ENCODE measurements at places on chromosomes 7 and 10.

GRCh38 chr10:104437226-104437625, 83.6 kb downstream of the CFAP58 start:
- DNase-seq = no peak

- DNase-seq = no peak
Measured at GRCh38 chr7:32887395-32887794, 4.2 kb downstream of the KBTBD2 start.

GRCh38 chr10:87860816-87861403, 2.4 kb downstream of the KLLN start:
- DNase-seq = no peak

DNA sequence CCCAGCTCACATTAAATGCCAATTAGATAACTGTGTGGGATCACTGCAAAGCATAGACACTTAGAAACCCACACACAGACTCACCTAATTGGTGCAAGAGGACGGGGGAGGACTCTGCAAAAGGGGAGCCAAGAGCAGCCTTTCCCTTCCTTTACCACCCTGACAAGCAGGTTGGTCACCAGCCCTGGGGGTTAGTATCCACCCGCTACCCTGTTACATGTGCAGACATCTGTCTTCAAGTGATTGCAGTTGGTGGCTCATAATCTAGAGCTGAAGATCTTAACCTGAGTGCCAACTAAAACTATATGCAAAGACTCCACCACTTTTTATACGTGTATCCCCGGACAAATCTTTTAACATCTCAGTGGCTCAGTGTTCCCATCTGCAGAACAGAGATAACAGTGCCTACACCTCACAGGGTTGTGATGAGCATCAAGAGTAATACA, 56.9 kb downstream of the SORBS1 start:
- no peak for DNase-seq

DNA sequence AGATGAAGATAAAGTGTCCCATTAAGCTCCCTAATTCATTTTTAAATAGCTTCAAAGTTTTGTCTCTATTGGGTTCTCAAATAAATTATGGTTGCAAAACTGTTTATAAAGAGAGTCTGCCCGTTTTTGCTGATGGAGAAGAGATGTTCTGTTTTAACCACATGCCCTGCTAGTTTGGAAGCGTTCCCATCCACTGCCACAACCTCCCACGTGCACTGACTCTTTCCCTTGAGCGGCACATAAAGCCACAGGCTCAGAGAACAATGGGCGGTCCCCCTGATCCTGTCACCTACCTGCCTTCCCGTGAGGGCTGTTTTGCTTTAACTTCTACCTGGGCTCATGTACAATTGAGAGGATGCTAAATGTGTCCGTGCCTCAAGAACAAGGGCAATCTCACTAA, 65.5 kb downstream of the CPVL start:
- no peak for DNase-seq

DNA sequence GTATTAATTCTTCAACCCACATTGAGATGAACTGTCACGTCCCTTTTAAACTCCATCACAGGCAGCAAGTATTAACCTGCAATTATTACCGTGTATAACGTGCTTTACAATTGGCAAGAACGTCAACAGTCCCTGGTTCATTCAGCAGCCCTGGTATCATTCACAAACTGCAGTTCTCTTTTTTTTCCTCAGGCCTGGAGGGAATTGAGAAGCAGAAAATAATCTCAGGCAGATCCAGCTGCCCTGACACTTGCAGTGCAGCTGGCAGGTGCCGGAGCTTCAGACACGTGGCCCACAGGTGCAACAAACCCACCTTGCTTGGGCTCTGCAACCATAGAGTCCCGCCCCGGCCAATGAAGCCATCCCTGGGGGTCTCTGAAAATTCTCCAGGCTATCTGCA, 137.3 kb downstream of the PLXNA4 start:
- DNase-seq = no peak

DNA sequence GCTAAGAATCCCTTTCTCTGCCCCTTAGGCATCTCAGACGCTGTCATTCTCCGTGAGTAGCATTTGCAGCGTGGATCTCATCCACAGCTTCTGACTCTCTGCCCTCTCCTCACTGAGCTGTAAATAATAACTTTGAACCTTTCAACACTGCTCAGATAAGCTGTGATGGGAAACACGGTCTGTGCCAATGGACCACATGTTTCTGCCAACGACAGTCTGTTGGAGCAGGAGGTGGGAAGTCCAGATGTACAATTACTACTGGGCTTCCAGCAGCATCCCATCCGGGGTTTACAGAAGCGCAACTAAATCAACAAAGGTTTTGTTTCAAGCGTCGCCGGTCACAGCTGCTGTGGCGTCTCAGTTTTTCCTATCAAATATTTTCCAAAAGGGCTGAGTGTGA, 1110.6 kb downstream of the TYW1 start:
- DNase-seq = no peak
